ENCODE measurements at places on chromosomes 3 and 15.
A peak's percentile ranks its signal among the peaks of the same experiment; 100 is the strongest.

- H3K27ac ChIP-seq = peak overlapping the region; percentile 7
- no peak overlapping the region for H3K4me3 ChIP-seq
- no peak for DNase-seq
- peaks cover 16% of the 10 kb centered on the region for H3K4me1 ChIP-seq
- H3K36me3 ChIP-seq = peaks cover 64% of the 10 kb centered on the region
Observed at GRCh38 chr3:39141171-39141995, 12.0 kb downstream of the CSRNP1 start.

DNA sequence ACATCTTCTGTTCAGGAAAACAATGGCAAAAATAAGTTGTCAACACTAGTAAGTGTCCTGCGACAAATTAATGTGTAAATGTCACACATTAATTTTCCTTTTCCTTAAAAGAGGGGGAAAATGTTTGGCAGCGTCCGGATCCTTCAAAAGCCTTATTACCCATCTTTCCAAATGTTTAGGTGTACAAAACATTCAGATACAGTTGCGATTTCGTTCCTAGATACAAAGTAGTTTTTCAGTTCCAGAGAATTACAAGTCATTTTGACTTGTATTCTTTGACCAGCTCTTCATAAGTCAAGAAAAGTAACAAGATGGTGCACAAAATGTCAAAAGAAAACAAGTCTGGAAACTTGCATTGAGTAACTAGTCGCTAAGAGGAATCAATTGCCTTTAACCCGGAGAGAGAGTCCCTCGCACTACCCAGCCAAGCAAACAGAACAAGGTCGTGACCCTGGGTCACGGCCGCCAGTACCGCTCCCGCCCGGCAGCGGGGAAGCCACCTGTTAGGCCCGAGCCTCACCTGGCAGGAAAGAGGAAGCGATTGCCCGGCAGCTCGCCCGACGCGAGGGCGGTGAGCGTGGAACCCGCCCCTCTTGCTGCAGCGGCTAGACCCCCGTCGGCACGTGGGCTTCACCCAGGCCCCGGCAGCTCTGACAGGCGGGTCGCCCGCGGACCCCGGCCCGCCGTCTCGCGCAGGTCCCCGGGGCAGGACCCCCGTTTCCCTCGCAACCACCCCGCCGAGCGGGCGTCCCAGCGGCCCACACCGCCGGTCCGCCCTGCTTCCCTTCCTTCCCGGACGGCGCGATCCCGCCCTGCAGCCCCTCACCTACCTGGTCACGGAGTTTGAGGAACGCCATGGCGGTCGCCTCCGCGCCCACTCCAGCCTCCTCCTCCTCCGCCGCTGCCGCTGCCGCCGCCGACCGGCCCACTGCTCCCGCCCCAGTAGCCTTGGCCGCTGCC lies 61.0 kb upstream of the ANKRD28 start:
- H3K4me3 ChIP-seq = peak overlapping the region; percentile 58
- H3K27ac ChIP-seq = peak overlapping the region; percentile 43
- no peaks in the 10 kb centered on the region for H3K27me3 ChIP-seq
- H3K36me3 ChIP-seq = no peaks in the 10 kb centered on the region
- H3K4me1 ChIP-seq = peaks cover 18% of the 10 kb centered on the region

DNA sequence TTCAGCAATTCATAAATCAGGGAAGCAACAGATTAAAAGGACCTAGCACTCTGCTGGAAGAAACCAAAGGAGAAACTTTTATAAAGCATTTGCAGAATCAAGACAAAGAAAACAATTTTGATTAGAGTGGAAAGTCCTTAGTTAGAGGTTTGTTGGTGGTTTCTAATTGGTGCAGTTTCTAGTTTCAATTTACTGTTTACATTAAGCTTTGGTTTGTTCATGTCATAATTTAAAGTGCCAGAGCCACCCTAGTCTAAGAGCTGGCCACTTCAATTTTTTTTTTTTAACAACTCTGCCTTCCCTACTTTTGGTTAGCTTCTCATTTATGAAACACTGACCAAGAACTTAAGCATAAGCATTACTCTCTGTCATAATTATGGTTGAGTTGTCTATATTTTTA lies 1428.2 kb upstream of the GBE1 start:
- H3K4me1 ChIP-seq = no peaks in the 10 kb centered on the region

DNA sequence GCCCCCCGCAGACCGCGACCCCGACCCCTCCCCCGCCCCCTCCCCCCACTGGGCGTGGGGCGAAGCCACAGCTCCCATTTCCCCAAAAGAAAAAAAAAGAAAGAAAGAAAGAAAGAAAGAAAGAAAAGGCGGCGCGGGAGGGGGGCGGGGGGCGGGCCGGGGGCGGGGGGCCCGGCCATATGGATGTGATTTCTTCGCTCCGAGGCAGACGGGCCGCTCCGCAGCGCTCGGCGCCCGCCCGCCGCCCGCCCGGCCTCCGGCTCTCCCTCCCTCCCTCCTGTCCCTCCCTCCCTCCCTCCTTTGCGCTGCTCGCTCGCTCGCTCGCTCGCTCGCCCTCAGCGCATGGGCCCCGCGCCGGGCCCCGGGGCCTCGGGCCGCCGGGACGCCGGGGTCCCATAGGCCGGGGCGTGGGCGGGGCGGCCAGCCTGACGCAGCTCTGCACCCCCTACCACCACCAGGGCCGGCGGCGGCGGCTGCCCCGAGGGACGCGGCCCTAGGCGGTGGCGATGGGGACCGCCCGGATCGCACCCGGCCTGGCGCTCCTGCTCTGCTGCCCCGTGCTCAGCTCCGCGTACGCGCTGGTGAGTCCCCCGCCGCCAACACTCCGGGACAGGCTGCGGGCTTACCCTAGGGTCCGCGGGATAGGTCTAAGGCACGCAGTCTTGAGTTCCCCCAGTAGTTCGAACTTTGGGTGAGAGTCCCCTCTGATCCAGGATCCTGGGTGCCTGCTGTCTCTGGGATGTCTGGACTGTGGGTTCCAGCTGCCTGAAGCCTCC lies 5.7 kb downstream of the PTH1R start:
- no peaks in the 10 kb centered on the region for H3K4me1 ChIP-seq
- peaks cover 69% of the 10 kb centered on the region for H3K27me3 ChIP-seq
- peak overlapping the region; percentile 22 for H3K4me3 ChIP-seq
- H3K27ac ChIP-seq = no peak overlapping the region
- H3K36me3 ChIP-seq = no peaks in the 10 kb centered on the region

DNA sequence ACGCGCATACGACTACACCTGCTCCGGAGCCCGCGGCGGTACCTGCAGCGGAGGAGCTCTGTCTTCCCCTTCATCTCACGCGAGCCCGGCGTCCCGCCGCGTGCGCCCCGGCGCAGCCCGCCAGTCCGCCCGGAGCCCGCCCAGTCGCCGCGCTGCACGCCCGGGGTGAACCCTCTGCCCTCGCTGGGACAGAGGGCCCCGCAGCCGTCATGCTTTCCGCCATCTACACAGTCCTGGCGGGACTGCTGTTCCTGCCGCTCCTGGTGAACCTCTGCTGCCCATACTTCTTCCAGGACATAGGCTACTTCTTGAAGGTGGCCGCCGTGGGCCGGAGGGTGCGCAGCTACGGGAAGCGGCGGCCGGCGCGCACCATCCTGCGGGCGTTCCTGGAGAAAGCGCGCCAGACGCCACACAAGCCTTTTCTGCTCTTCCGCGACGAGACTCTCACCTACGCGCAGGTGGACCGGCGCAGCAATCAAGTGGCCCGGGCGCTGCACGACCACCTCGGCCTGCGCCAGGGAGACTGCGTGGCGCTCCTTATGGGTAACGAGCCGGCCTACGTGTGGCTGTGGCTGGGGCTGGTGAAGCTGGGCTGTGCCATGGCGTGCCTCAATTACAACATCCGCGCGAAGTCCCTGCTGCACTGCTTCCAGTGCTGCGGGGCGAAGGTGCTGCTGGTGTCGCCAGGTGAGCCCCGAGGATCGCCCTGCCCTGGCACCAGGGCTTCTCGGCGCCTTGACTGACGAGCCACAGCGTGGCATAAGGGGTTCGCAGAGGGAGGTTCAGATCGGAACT lies 420 bp downstream of the SLC27A2 start:
- H3K36me3 ChIP-seq = no peaks in the 10 kb centered on the region
- H3K4me3 ChIP-seq = peak overlapping the region; percentile 79
- no peaks in the 10 kb centered on the region for H3K4me1 ChIP-seq
- H3K27me3 ChIP-seq = no peaks in the 10 kb centered on the region

DNA sequence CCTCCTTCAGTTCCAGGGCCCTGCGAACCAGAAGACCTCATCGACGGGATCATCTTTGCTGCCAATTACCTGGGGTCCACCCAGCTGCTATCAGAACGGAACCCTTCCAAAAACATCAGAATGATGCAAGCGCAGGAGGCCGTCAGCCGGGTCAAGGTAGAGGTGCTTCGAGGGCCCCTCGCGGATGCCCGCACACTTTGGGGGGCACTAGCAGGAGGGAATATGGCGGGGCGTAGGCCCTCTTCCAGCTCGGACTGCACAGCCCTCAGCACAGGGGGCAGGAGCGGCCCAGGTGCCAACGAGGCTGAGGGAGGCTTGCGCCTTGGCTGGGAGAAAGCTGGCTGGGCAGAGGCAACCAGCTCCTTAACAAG lies 176.6 kb downstream of the NSMCE3 start:
- peaks cover 24% of the 10 kb centered on the region for H3K36me3 ChIP-seq
- H3K27ac ChIP-seq = no peak overlapping the region
- no peaks in the 10 kb centered on the region for H3K27me3 ChIP-seq
- no peak overlapping the region for H3K4me3 ChIP-seq
- no peaks in the 10 kb centered on the region for H3K4me1 ChIP-seq

DNA sequence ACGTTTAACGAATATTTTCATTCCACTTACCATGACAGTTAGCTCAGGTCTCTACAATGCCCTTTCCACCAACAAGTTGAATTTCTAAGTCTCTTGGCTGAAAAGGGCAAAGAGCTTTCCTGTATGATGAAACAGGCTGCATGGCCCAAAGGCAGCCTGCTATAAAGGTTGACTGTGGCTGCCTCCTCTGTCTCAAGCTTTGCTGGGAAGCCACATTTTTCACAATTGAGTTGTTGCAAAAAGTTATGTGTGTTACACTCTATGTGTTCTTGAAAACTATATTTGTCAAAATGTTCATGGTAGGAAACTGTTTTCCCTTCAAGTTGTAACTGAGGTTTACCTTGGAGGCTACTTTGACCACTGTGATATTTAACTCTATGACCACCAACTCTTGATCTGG lies 49.5 kb downstream of the DZIP1L start:
- H3K4me3 ChIP-seq = no peak overlapping the region
- DNase-seq = no peak
- no peaks in the 10 kb centered on the region for H3K27me3 ChIP-seq

- H3K36me3 ChIP-seq = no peaks in the 10 kb centered on the region
- no peak overlapping the region for H3K27ac ChIP-seq
- H3K4me1 ChIP-seq = no peaks in the 10 kb centered on the region
- DNase-seq = no peak
Observed at GRCh38 chr3:177463863-177464262, 266.6 kb upstream of the TBL1XR1 start.

DNA sequence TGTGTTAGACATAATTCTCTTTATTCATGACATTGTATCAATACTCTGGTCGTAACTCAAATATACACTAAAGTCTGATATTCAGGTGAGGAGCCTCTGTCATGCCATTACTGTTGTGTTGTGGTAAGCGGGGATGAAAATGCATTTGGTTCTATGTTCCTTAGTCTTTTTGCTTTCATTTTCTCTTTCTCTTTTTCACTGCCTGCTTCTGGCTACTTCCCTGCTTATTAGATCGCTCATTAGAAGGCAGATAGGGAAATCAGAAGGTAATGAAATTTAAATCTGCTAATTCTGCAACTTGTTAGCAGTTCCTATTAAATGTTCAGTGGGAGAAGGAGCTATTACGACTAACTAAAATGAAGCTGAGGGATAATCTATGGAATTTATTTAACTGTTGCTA lies 345.0 kb downstream of the GRM7 start:
- DNase-seq = no peak
- no peaks in the 10 kb centered on the region for H3K36me3 ChIP-seq
- H3K27ac ChIP-seq = no peak overlapping the region

GRCh38 chr3:42166662-42167300 lies 75.6 kb downstream of the TRAK1 start:
- peaks cover 1% of the 10 kb centered on the region for H3K4me1 ChIP-seq
- H3K4me3 ChIP-seq = no peak overlapping the region
- H3K36me3 ChIP-seq = no peaks in the 10 kb centered on the region
- H3K27ac ChIP-seq = no peak overlapping the region
- no peaks in the 10 kb centered on the region for H3K27me3 ChIP-seq

GRCh38 chr3:30042274-30042859 lies 564.0 kb upstream of the TGFBR2 start:
- H3K27ac ChIP-seq = no peak overlapping the region
- H3K4me1 ChIP-seq = no peaks in the 10 kb centered on the region
- peak; percentile 39 for DNase-seq
- H3K36me3 ChIP-seq = no peaks in the 10 kb centered on the region
- H3K4me3 ChIP-seq = no peak overlapping the region

DNA sequence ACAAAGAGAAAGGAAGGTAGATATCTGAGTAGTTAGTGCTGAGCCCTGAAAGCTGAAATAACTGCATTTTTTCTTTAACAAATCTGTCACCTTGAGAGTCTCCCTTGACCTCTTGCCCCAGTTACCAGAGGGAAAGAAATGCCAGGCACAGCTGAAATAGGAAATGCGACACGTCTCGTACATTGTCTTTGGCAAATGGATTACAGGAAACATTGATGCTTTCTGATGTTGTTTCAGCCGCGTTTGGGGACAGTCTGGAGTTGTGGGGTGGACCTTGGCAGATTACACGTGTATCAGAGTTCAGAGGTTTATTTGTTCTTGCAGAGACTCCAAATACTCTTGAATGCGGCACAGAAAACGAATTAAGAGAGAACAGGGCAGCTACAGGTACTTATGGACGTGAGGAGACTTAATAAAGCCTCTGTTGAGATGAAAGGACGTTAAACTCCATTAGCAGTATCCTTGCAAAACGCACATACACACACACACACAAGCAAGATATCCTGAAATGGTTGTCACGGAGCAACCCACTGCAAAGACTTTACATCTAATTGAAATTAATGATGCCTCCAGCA lies 272.8 kb upstream of the RORA start:
- no peak for DNase-seq
- H3K36me3 ChIP-seq = no peaks in the 10 kb centered on the region
- H3K4me3 ChIP-seq = no peak overlapping the region

- H3K4me3 ChIP-seq = no peak overlapping the region
- peaks cover 6% of the 10 kb centered on the region for H3K36me3 ChIP-seq
- DNase-seq = no peak
- peaks cover 2% of the 10 kb centered on the region for H3K4me1 ChIP-seq
- H3K27ac ChIP-seq = no peak overlapping the region
Observed at GRCh38 chr15:91874992-91875660, 21.6 kb downstream of the SLCO3A1 start.

- H3K27me3 ChIP-seq = no peaks in the 10 kb centered on the region
- no peak overlapping the region for H3K27ac ChIP-seq
- DNase-seq = no peak
- H3K4me1 ChIP-seq = peaks cover 11% of the 10 kb centered on the region
Observed at GRCh38 chr15:90362936-90363212, 10.8 kb downstream of the ZNF774 start.

GRCh38 chr3:32646761-32647160 lies 38.2 kb upstream of the CNOT10 start:
- H3K4me3 ChIP-seq = no peak overlapping the region
- H3K4me1 ChIP-seq = no peaks in the 10 kb centered on the region
- DNase-seq = no peak
- no peaks in the 10 kb centered on the region for H3K36me3 ChIP-seq
- no peak overlapping the region for H3K27ac ChIP-seq

GRCh38 chr3:191235331-191236314 lies 36.6 kb downstream of the OSTN start:
- H3K27me3 ChIP-seq = no peaks in the 10 kb centered on the region
- no peaks in the 10 kb centered on the region for H3K4me1 ChIP-seq
- no peak for DNase-seq
- no peak overlapping the region for H3K4me3 ChIP-seq

GRCh38 chr3:180705619-180706018 lies 26.3 kb upstream of the CCDC39 start:
- no peaks in the 10 kb centered on the region for H3K4me1 ChIP-seq
- H3K27ac ChIP-seq = no peak overlapping the region
- DNase-seq = no peak
- H3K36me3 ChIP-seq = no peaks in the 10 kb centered on the region
- H3K27me3 ChIP-seq = no peaks in the 10 kb centered on the region
- H3K4me3 ChIP-seq = no peak overlapping the region
